ENCODE measurements at places on chromosomes 6 and 20. TPM values are rescaled to one million over a fixed set of nuclear protein-coding genes. Genes with fewer than 3 reads are reported as not detected.
A peak's percentile ranks its signal among the peaks of the same experiment; 100 is the strongest.

Gene PRDM1
- total RNA-seq, result 2.0 TPM

Gene TCP11
- total RNA-seq, result 0.31 TPM

Gene MAP3K7
- total RNA-seq, result 11.1 TPM

Gene ANKRD66
- not detected for total RNA-seq

Gene FAM217B
- total RNA-seq, result 1.2 TPM

Gene DCBLD1
- total RNA-seq, result 10.9 TPM

Gene BMP6
- total RNA-seq, result 2.5 TPM

Gene MEP1A
- total RNA-seq, result not detected

GRCh38 chr20:62706857-62707256, 1.8 kb upstream of the NTSR1 start:
- DNase-seq, result no peak

DNA sequence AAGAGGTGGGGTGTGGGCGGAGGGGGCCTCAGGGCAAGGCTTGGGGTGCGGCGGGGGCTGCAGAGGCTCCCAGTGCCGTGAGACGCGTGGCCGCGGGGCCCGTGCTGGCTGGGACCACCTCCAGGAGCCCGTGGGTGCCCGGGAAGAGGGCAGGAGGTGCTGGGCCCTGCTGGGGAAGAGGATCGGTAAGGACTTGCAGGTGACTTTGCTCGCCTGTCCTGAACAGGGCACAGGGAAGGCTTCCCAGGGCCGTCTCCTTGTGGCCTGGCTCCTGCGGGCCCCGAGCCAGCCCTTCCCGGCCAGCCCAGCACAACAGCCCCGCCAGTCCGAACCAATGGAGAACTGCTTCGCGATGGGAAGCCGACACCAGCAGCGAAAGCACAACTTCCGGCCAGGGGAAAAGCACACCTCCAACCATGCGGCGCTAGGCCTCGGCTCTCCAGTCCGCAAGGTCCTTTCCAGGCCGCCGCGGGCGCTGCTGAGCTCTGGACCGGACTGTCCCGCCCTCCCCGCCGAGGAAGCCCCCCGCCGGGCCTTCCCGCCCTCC, 32.3 kb downstream of the IRF4 start:
- DNase-seq, result no peak

DNA sequence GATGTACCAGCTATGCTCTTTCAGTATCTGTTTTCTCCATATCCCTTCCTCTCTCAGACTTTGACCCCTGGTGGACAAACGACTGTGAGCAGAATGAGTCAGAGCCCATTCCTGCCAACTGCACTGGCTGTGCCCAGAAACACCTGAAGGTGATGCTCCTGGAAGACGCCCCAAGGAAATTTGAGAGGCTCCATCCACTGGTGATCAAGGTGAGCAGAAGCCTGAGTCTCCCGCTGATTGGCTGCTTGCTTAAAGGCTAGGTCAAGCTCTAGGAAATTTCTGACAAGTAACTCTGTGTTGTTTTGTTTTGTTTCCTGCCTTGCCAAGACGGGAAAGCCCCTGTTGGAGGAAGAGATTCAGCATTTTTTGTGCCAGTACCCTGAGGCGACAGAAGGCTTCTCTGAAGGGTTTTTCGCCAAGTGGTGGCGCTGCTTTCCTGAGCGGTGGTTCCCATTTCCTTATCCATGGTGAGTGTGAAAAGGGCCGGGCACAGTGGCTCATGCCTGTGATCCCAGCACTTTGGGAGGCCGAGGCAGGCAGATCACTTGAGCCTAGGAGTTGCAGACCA, 28.6 kb downstream of the C6orf89 start:
- DNase-seq, result peak; percentile 77

- peak; percentile 100 for DNase-seq
These were observed at the start of the genes MGME1 and SNX5 for GRCh38 chr20:17968366-17969277. Gene MGME1 (plus strand): TSS chr20:17969018. CDS start chr20:17969860, 842 bp downstream. Gene SNX5 (minus strand): TSS chr20:17968794. CDS start chr20:17968425, 369 bp downstream.

- DNase-seq, result peak; percentile 41
These were observed 164.3 kb upstream of the MLN start for GRCh38 chr6:33967966-33968724.

DNA sequence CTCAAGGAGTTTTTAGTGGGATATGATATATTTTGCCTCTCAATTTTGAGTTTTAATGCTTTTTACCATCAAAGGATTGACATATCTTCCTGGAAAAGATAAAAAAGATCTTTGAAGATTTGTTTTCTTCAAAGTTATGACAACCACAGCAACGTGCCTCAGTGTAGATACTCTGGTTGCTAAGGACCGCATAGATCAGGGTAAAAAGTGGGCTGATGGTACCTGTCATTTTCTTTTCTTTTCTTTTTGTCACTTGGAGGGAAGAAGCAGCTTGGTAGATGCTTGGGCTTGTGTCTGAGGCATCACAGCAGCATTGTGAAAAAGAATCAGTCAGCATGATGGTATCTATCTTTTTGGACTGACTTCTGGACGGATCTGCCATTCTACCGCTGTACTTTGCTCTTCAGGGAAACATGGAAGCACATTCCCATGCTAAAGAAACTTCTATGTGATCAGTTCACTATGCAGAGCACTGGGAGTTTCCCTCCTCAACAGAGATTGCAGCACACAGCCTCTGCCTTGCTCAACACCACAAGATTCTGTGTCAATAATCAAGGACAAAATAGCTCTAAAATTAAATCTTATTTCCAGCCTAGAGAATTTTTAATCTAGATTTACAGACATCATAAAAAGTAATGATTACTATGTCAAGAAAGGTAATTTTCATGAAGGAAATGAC, 54.8 kb upstream of the SGK1 start:
- peak; percentile 50 for DNase-seq

DNA sequence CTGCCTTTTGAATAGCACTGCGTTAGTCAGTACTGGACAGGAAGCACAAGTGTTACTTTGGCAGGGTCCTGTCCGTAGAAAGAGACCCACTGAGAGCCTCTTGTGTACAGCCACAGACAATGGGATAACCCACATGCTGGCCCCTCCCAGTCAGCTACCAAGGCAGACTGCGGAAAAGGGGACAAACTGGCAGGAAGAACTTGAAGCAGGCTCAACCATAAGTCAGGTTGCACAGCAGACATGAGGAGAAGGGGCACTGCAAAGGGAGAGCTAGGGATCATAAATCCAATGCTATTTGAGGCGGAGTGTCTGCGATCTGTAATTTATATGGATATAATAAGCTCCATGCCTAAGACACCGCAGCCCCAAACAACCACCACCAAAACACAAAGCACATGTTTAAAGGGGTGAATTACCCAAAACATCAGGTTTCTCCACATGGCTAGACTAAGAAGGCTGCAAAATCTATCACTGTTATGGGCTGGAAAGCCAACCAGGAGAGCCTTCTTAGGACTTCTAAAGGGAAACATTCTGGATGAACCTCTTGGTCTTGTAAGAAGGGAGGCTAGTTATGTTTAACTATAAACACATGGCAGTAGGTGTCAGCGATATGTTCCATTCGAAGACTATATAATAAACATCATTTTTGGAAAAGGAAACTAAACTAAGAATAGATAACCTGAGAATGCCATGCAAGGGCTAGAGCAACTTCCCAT, 141.7 kb downstream of the BACH2 start:
- DNase-seq, result no peak

DNA sequence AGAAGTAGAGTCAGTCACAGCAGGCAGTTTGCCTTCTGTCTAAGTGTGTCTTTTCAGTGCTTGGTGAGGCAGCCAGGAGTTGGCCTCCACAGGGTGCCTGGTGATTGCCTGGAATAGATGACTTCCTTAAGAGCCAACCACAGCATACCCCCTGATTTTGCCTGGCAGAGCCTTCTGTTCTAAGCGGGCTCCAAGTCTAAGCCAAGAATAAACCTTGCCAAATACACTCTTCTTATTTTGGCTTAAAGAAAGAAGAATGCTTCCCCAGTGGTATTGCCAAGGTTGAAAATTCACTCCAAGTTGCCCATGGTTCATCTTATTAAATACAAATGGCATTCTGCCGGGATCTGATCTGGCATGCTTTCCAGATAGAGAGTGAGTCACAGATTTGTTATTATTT, 1424.8 kb upstream of the EYS start:
- no peak for DNase-seq

DNA sequence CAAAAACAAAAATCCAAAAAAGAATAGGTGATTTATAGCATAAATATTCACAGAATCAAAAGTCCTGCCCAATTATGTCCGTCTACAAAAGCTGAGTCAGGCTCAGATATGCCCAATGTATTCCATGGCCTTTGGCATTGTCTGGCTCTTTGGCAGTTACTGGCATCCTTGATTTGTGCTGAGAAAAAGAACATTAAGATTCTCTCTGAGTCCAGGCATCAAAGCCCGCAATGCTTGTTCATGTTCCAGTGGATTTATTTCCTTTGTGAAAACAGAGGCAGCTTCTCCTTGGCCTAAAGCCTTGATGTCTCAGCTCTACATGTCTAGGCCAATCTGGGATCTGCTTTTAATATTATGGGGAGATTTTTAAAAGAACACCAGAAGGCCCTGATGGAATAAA, 76.1 kb upstream of the SLC4A11 start:
- DNase-seq, result no peak

GRCh38 chr20:16352751-16353416, 220.4 kb downstream of the KIF16B start:
- no peak for DNase-seq

DNA sequence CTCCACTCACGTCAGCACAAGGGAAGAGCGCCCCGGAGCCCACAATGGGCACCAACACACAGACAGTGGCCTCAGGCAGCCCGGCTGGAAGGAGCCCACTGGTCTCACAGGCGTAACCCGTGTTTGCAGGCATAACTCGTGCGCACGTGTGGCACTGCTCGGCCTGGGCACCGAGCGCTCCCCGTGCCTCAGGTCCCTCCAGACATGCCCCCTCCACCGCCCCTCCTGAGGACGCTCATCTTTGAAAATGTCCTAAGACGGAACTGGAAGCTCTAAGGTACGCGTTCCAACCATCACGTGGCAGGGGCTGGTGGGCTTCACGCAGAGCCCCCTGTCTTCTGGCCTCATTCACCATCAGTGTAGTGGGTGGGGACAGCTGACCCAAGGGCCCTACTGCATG, 44.6 kb downstream of the SSR1 start:
- peak; percentile 15 for DNase-seq

DNA sequence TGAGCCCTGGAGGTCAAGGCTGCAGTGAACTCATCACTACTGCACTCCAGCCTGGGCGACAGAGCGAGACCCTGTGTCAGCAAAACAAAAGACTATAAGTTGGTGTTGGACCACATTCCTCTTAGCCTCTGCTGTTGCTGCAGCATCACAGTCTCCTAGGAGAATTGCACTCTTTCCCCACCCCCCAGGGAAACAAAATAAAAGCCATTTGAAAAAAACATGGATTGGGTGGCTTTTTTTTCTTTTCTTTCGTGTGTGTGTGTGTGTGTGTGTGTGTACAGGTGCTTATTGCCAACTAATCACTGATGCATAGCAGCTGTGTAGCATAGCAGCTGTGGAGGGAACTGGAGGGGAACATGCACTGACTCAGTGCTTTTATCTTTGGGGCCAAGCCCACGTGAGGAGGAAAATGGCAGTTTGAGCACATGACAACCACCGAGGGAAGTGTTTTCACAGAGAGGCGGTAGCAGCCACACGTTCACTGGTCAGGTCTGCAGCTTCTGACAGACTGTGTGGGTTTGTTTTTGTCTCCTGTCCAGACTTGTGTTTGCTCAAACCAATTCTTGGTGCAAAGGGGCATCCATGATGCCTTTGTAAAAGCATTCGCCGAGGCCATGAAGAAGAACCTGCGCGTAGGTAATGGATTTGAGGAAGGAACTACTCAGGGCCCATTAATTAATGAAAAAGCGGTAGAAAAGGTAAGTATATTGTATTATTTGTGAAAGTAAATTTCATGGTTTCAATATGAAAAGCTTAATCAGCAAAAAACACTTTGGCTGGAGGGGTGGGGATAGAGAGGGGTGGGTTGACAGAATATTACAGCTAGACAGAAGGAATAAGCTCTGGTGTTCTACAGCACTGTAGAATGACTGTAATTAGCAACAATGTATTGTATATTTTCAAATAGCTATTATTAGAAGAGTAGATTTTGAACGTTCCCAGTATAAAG, 27.7 kb downstream of the ALDH5A1 start:
- DNase-seq, result no peak

DNA sequence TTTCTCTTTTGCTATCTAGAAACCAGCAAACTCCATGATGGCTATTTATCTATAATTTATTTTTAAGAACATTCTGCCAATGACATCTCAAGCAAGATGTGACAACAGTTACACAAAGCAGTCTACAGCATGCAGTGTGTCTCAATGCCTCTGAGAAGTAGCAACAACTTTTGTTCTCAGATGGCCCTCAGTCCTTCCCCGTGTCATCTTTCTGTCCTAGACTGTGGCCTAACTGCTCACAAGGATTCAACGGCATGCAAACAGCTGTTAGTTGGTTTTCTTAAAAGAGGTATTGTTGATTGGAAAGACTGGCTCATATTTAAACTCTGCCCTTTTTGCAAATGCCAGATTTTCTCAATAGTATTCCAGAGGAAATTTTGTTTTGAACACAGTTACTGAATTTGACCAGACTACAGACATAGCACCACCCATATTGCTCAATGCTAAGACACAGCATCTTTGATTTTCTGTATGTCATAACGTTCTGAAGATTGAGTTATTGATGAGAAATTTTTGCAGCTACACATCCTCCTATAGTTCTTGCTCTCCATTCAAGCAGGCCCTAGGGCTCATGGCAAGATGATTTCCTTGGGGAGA, 26.1 kb upstream of the F13A1 start:
- DNase-seq, result no peak

DNA sequence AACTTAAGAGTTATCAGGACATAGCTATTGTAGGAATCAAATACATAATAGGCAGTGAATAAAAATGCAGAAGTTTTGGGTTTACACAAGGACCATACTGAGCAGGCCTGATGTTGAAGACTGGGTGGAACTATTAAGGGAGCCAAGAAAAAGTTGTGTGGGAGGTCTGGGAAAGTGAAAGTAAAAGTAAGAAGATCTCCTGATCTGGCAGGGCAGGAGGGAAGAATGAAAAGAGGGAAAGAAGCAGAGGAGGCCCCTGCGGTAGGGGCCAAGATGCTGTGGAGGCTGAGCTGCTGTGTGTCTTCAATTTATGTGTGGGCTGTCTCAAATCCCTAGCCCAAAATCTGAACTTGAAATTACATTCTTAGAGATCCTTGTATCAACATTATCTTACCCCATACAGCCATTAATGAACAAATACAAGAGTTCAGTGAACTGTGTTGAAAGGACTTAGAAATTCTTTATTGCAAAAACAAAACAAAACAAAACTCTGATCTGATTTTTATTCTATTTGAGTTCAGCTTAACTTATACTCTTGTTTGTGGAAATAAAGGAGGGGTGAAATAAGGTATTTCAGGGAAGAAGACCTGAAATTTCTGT, 1183.8 kb downstream of the HACE1 start:
- no peak for DNase-seq

DNA sequence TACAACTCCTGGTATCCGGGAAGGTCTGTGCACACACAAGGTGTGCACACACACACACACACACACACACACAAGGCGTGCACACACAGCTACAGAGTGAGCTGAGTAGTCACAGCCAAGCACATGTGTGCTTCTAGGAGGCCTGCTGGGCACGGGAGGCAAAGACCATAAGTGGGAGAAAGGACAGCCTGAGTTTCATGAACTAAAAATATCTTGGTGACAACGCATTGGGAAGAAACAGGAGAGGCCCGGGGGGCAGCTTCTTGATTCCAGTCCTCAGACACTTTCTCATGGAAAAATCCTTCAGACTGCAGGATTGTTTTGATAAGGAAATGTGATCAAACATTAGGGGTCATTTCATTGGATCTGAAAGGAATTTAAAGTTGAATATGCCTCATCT, 2.6 kb downstream of the TRAF3IP2 start:
- DNase-seq, result no peak

Measured in right lobe of liver (tissue), 6 donors.